ENCODE measurements at places on chromosomes 3 and 15. TPM values are rescaled to one million over a fixed set of nuclear protein-coding genes. Genes with fewer than 3 reads are reported as not detected.

GANC gene
- total RNA-seq = 31.1 TPM

GRK7 gene
- not detected for total RNA-seq

NEIL1 gene
- total RNA-seq = 16.2 TPM

DNA sequence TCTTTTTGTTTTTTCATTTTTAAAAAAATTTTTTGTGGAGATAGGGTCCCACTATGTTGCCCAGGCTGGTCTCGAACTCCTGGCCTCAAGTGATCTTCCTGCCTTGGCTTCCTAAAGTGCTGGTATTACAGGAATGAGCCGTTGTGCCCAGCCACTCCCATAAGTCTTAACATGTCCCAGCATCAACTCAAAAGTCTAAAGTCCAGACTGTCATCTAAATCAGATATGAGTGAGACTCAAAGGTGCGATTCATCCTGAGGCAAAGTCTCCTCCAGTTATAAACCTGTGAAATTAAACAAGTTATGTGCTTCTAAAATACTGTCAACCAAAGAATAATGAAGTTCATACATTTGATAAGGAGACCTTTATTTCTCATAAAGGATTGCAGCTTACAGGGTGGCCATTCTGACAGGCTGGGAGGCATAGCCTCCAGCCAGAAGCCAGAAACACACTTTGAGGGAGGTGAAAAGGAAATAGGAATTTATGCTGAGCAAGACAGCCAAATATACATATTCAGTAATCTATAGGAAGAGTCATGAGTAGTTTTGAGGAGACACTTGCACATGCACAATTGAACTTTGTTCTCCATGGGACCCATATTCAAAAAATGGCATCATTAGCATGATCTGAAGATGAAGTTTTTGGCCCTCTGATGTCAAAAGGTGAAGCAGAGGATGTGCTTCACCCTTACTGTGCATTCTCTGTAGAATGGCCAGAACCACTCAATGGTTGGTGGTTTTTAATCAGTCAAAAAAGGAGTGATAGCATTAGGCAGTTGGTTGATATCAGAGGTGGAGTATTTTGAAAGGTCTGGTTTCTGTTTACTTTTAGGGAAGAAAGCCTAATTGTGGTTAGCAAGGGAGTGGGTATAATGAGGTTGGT, 11.0 kb upstream of the ZNF662 start:
- H3K27ac ChIP-seq = no peak overlapping the region
- no peak overlapping the region for H3K4me3 ChIP-seq
- no peaks in the 10 kb centered on the region for H3K27me3 ChIP-seq
- H3K36me3 ChIP-seq = no peaks in the 10 kb centered on the region
- no peaks in the 10 kb centered on the region for H3K4me1 ChIP-seq
- DNase-seq = no peak

GRCh38 chr3:187014417-187014864, 84.1 kb downstream of the ST6GAL1 start:
- H3K36me3 ChIP-seq = peaks cover 12% of the 10 kb centered on the region
- peaks cover 97% of the 10 kb centered on the region for H3K4me1 ChIP-seq
- no peak overlapping the region for H3K4me3 ChIP-seq
- H3K27me3 ChIP-seq = no peaks in the 10 kb centered on the region

DNA sequence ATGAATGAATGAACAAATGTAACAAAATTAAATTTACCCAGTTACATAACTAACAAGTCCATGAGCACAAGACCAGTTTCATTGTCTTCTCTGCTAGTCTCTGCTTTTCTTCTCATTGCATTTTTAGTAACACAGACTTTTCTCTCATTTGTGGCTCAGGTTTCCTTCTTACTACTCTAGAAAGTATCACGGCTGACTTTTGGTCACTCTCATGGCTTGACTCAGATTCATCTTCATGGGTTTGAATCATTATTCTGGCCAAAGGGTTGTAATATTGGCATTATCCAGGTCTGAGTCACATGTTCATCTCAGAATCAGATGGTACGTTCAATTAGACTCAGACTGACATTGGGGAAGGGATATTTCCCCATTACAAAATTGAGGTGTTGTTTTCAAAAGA, 121.5 kb upstream of the SATB1 start:
- H3K27me3 ChIP-seq = no peaks in the 10 kb centered on the region
- no peaks in the 10 kb centered on the region for H3K36me3 ChIP-seq
- no peak overlapping the region for H3K4me3 ChIP-seq
- DNase-seq = no peak
- no peaks in the 10 kb centered on the region for H3K4me1 ChIP-seq
- no peak overlapping the region for H3K27ac ChIP-seq

DNA sequence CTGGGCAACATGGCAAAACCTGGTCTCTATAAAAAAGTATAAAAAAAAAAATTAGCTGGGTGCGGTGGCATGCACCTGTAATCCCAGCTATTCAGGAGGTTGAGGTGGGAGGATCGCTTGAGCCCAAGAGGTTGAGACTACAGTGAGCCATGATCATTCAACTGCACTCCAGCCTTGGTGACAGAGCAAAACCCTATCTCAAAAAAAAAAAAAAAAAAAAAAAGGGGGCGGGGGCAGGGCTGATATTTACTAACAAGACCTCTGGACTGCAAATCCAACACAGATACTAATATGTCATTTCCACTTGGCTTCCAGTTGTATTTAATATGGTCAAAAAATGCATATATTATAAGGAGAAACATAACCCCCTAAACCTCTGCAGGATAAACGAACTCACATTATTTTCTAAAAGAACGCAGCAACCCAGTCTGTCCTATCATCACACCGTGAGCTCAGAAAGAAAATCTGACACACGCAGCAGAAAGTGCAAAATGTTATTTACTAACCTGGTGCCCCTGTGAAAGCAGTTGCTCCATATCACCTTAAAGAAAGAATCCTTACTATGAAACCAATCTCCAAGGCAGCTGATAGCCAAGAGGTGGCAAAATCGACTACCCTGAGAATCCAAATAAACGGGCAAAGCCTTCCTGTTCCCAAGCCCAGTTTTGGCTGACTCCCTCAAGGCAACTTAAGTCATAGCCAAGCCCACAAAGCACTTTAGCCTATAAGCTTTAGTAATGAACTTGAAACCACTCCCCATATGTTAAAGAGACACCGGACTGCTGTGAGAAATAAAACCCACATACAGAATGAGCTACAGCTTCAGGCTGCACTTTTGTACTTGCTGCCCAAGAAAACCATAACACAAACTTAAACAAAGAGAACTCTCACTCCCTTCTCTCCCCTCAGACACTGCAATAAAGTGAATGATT, 39.3 kb downstream of the PLD1 start:
- no peaks in the 10 kb centered on the region for H3K36me3 ChIP-seq
- no peaks in the 10 kb centered on the region for H3K27me3 ChIP-seq
- DNase-seq = no peak
- H3K4me3 ChIP-seq = no peak overlapping the region

Data from Karpas-422 (cell line).